Right ventricle myocardium superior (tissue), 1 donor: ENCODE measurements at places on chromosomes 4 and X.

- no peak for DNase-seq
Measured at GRCh38 chr4:79148369-79148768, 177.5 kb downstream of the NAA11 start.

DNA sequence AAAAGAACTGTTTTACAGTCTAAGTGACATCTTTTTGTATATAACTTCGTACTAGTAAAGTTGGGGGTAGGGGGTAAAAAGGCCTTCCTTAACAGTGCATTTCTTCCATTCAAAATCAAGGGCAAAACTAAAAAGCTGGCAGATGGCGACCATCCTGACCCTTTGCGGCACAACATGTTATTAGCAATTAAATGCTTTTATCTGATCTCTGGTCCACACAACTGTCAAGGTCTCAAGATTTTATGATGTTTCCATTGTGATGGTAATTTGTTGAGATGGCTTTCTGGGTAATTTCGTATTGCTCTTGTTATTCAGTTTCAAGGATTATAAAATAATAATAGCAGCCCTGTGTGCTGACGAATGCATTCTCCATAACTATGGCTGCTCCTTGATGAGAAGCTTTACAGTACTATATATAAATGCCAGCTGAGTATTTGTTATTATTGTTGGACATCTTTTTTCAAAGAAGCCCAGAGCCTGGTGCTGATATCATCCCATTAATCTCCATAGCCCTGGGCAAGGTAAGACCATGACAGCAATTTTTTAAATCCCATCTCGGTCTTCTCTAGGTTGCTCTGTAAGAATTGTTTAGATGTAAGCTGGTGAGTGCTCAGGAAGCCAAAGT is 89.5 kb downstream of the CBR4 start:
- no peak for DNase-seq

DNA sequence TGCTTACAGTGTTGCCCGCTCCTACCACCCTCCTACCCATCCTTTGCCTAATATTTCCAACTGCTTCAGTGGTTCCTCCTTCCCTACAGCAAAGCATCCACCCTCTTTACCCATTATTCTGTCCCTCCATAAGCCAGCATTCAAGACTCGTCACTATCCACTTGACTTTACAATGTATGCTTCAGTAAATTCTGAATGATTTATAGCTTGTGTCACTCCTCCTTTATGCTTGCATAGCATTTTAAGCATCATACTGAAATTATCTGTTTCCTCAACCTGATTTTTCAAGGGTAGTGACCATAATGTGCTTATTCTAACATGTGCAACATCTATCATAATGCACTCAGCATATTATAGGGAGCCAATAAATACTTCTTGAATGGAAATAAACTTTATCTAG is 365.5 kb downstream of the RAB28 start:
- no peak for DNase-seq

GRCh38 chr4:11529625-11530201 is 101.0 kb upstream of the HS3ST1 start:
- DNase-seq: no peak

DNA sequence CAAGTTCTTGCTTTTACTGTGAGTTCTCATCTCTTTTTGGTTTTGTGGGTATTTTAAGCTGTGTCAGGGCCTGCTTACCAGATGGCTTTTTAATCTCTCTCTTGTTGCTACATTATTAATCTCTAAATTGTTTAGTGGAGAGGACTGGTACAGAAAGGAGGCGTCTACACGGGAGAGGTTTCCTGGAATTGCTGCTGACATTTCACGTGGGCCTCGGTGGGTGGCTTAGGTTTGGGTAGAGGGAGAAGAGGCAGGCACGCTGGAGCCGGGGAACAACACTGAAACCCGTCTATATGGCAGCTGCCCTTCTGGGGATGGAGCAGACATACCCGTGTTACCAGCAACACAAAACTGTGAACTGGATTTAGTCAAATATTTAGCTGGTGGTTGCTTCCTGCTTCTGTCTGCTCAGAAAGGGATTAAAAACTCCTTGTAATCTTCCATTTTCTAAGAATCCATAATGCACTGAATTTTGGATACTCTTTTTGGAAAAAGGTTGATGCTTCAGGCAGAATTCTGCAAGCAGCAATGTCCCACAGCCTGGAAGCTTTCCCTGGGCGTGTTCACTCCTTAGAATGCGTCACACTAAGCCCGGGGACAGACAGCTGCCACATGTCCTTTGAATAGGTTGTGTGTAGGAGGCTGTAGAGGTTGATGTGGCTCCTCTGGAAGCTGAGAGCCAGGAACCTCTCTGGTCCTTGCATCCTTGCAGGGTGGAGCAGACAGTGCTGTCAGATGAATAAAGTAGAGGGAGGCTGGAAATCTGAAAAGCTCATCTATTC is 199.8 kb upstream of the GATB start:
- DNase-seq: no peak

GRCh38 chrX:6759655-6760375 is 224.9 kb upstream of the VCX3A start:
- DNase-seq: no peak

- DNase-seq: no peak
Measured at GRCh38 chrX:119429471-119429870, 30.3 kb downstream of the SLC25A43 start.

DNA sequence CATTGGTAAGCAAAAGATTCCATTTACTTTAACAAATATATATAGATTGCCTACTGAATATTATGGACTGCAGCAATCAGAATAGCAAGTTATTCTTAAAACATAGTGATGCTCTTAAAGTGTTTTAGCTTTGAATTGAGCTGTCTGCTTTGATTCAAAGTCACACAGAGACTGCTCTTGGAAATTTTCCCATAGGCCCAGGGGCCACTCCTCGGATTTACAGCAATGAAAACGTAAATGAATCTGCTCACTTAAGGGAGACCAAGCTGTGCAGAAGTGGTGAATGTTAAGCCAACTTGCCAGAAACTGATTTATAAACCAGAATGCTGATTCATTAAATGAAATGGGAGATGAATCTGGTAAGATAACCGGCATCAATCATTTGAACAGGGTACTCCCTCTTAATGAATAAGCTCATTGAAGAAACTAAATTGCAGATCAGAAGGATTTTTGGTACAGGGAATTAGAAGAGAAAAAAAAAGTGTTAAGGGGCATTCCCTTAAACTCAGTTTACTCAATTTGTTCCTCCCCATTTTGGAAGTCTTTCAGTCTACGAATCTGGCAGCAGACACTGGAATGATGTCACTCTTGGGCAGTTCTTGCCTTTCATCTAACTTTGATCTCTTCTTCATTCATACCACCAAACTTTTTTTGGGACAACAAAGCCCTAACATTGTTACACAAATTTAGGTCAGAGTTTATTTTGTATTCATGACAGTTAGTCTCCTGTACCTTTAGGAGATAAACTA is 363.3 kb upstream of the MAGEB2 start:
- DNase-seq: no peak

DNA sequence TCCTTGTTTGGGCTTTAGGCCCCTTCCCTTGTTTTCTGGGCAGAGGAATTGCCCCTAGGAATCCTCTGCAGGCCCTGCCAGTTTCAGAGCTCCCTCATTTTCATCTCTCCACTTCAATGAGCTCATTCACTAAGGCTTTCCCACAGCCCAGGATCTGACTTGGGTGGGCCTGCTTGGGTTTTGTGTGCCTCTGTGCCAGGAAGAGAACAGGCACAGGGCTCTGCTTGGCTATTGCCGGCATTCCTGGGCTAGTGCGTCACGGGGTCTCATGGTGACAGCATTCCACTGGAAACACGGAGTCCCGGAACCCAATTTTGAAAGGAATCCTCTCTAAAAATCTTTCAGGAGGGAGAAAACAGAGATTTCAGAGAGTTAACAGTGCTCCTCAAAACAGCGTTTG is 150.5 kb downstream of the VCX3A start:
- no peak for DNase-seq

DNA sequence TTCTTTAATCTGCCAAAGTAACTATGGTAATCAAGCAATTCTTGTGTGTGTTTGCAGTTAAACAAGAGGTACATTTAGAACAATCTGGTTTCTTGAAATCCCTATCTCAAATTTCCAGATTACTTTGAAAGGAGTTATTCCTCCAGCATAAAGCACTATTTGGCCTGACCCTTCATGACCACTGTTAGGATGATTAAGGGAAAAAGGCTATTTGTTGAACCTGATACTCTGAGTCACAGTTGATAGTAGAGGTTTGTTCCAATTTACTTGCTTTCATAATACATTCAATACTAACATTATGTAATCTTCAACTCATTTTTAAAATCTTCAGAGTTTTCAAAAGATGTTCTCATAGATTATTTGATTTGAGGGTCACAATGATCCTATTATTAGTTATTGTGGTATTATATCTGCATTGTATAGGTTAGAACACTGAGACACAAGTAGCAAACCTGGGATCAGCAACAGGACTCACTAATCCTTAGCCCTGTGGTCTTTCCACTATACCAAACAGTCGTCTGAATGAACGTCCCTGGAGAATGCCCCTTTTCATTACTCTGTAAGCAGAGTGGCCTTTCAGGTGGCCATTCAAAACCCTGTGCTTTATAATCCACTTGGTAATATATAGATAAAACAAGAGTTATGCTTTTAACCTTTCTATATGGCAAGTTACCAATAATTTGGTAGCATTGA is 8.1 kb upstream of the NDST4 start:
- DNase-seq: no peak

DNA sequence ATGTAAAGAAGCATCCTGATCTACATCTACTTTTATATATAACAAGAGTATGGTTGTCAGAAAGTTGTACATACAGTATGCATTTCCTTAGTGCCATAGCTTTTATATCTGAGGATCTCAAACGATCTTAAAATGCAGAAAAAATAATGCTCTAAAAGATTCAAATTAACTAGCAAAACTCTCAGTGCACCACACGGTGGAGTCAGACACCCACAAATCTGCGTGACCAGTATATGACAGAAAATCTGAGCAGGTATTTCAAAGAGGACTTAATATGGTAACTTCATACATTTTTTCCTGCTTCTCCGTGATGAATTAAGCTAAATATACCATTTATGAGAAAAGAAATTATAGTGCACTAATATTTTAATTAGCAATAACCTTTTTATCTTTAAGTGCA is 803.0 kb downstream of the DMD start:
- DNase-seq: no peak

DNA sequence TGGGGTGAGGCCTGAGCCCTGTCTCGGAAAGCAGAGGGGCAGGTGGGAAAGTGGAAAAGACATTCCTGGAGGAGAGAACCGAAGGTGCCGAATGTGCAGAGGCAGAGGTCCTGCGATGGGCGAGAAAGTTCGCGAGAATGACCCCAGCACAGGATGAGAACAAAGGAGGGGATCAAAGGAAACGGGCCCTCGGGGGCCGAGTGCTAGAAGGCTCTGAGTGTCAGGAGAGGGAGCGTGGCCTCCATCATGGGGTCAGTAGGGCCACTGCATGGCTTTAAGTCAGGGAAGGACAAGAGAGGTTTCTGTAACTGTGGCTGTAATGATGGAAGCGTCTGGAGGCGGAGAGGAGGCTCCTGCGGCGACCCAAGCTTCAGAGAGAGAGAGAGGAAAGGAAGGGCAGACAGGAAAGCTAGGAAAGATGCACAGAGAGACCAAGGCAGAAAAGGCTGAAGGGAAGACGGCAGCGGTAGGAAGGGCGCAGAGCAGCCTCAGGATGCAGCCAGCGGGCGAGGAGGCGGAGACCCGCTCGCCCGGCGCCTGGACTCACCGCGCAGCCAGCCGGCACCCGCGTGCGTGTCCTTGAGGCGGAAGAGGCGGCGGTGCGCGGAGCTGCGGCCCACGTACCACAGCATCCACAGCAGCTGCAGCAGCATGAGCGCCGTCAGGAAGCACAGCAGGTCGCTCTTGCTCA is 669 bp downstream of the OTOP1 start:
- no peak for DNase-seq

DNA sequence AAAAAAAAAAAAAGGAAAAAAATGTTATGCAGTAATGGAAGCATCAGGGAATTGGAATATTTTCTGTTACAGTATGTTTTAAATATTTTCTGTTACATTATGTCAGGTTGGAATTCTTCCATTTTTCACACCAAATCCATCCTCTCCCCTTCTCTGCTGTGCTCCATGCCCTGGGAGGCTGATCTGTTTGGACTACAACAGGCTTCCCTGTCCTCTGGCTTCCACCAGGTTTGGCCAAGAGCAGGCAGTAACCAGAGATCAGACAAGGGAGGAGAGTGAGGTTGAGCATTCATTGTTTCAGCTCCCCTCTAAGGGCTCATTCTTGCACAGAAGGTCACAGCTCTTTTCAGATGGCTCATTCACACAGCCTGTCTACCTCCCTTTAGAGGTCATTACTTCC is 11.7 kb upstream of the TMEM184C start:
- no peak for DNase-seq

DNA sequence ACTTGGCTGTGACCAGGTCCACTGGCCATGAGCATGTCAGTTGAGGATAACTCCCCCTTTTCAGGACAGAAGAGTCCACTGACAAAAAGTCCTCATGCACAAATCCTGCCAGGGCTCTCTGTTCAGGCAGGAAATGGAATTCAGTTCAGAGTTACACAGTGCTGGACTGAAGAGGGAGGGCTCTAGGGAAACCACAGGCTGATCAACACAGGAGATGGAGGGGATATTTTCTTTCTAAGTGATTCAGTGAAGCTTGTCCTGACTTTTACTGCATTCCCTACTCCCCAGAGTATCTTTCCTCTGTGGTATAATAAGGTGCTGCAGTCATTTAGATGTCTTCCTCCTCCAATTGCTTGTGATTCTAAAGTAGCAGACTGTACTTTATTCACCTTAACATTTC is 335.5 kb upstream of the IGFBP7 start:
- DNase-seq: no peak
